Lung (tissue), 17 donors: ENCODE measurements at places on chromosomes 7 and 10.

GRCh38 chr7:42868480-42868879, 43.4 kb downstream of the C7orf25 start:
- no peak for DNase-seq

GRCh38 chr7:74617180-74617744, 40.3 kb upstream of the GTF2I start:
- peak; percentile 37 for DNase-seq

- DNase-seq: no peak
These were observed 95.3 kb downstream of the HDAC9 start for GRCh38 chr7:18590744-18591340.

DNA sequence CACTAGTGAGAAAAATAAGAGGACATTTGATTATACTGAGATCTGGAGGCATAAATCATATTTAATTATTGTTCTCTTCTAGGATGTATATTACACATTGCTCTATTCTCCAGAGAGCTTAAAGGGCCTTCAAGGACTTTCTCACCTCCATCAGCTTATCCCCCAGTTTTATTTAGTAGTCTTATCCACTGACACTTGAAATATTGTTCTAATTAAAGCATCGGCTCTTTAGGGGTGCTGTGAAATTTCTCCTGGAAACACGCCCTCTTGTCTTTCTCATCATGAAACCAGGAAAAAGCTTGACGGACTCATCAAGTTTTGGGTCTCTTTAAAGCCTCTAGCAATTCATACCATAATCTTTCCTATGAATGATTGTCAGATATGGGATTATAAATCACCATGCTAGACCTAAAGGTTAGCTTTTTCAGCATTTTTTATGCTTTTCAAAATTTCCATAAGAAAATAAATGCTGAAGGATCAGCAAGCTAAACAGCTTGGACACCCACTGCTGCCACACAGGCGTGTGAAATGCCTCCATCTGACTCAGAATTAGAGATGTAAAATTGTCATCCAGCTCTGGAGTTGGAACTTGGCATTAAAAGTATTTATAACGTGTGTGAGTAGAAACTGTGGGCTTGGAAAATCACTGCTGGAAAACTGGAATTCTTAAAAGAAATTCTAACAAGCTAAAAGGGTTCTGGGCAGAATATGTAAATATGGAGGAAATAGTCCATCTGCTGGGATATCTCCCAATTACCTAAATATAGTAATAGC, 216.3 kb downstream of the CHRM2 start:
- no peak for DNase-seq
